Activated naive CD8-positive, alpha-beta T cell treated with anti-CD3 and anti-CD28 coated beads, Interleukin-2, amount 50 U/mL, for 24 hours (primary cell): ENCODE measurements at places on chromosomes 12 and 14.

- DNase-seq = no peak
Observed at GRCh38 chr14:52091928-52092327, 23.1 kb upstream of the NID2 start.

GRCh38 chr14:32367516-32367915 is 38.4 kb downstream of the AKAP6 start:
- no peak for DNase-seq

DNA sequence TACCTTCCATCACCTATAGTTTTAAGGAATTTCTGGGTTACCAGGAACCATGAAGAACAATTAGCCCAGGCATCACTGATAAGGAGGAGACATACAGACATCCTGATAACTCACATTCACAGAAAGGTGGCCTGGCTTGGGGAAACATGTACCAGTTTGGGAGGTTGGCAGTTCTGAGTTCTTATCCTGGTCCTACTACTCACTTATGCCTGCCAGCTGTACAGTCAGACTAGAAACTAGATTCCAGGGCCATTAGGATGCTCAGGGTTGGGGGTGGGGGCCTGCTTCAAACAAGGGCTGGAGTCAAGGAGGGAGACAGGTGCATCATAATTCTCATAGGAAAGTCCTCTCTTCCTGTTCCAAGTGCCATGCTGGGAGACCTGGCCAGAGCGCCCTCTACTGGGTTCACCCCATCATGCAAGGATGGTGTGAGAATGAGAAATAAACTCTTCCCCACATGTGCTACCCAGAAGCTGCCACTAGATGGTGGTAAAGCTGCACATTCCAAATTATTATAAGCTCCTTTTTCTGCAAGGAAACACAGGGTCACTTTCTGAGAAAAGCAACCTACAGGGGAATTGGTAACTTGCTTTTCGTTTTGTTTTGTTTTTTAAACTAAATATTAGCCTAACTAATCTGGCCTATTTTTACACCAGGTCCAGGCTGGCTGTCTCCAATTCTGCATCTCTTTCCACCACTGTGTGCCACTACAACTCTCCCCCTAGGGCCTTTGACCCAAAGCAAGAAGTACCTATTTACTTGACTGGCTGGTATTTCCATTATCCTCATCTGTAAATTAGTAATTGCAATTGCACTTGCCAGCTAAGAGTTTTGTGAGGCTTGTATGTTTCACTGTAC is 14.5 kb downstream of the OAS2 start:
- peak; percentile 74 for DNase-seq

- no peak for DNase-seq
Observed at GRCh38 chr12:11687528-11687927, 38.1 kb downstream of the ETV6 start.

DNA sequence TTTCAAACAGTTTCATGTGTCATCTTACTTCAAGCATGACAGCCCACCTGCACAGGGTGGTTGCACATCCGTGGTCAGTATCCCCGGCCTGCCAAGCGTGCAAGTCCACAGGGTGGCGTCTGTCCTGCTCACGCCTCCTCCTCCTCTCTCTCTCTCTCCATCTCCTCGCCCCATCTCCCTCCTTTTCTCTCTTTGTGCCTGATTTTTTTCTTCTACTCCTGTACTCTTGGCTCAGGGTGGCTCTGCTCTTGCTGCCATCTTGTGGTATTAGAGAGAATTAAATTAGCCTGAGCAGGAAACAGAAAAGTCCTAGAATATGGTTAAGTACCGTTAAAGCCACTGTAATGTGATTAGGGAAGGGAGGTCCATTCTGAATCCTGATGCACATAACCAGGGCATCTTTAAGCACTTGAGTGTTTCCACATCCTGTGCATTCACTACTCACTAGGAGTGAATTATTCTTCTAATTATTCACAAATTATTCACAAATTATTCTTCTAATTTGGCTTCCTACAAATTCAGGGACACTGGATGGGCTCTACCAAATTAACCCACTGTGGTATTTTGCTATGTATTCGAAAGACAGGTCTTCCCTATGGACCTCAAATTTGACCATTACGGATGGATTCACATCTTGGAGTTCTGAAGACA is 25.5 kb upstream of the DTX1 start:
- no peak for DNase-seq

GRCh38 chr12:16300736-16301135 is 23.3 kb upstream of the SLC15A5 start:
- DNase-seq = no peak

DNA sequence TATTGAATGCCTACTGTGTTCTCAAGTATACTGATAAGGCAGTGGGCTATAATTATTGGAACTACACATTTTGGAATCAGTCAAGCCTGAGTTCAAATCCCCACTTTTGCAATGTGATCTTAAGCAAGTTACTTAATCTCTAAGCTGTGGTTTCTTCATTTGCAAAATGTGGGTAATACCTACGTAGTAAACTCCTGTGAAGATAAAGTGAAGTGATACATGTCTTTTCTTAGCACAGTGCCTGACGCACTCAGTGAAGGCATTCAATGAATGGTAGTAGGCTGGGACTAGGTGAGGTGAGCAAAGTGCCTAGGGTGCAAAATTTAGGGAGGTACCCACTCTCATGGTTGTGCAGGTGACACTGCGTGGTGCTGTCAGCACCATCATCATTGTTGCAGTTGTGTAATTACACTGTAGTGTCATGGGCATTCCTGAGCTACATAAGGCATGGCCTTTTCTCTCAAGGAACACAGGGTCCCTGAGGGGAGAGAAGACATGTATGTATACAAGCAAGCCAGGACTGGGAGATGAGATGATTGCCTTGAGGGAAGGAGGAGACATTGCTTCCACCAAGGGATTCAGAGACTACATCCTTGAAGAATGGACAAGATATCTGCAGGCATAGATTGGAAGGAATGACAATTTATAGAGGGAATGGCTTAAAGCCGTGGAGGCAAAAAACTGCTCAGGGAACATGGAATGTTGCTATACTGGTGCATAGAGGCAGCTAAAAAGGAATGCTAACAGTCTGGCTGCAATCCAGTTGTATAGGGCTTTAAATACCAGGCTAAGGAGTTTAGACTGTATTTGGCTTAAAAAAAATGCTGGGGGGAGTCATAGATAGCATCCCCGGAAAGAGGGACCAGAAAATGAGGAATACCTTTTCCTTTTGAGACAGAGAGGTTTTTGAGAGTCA is 129.2 kb upstream of the ARHGAP5 start:
- no peak for DNase-seq

- DNase-seq = no peak
Observed at GRCh38 chr12:112852810-112853209, 54.0 kb upstream of the OAS1 start.

DNA sequence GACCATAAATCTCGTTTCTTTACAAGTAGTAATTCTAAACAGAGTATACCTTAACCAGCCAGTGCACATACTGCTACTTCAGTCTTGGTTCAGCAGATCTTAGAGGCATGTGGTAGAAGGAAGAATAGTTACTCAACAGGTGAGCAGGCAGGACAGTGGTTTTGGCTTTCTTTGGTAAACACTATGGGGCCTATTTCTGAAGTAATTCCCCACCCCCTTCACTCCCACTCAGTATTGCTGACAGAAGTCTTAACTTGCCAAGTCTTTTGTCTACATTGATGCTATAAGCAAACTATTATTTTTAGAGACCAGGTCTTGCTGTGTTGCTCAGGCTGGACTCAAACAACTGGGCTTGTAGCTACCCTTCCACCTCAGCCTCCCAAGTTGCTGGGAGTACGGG is 68.5 kb downstream of the FBXO34 start:
- no peak for DNase-seq

DNA sequence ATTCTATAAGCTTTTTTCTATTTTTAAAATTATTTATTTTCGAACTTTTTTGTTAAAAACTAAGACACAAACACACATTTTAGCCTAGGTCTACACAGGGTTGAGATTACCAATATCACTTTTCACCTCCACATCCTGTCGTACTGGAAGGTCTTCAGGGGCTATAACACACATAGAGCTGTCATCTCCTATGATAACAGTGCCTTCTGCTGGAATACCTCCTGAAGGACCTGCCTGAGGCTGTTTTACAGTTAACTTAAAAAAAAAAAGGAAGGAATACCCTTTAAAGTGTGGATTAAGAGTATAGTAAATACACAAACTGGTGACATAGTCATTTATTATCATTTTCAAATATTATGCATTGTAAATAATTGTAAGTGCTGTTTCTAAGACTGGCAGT is 43.0 kb downstream of the RASSF8 start:
- no peak for DNase-seq

DNA sequence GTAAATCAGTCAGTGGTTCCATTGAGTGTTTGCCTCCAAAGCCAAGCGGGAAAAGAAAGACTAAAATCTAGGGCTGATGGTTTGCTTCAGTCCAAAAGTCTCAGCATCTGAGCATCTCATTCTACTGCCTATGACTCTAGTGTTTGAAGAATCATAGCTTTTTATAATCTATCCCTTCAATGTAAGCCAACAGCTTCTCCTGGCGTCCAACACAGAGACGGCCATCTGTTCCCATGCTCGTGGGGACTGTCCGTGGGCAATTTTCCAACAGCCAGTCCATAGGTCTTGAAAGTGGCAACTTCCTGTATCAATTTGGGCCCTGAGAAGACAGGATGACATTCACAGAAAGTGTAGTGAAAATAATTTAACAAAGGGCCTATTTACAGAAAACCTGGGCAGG is 544.4 kb upstream of the TMEM132C start:
- no peak for DNase-seq

DNA sequence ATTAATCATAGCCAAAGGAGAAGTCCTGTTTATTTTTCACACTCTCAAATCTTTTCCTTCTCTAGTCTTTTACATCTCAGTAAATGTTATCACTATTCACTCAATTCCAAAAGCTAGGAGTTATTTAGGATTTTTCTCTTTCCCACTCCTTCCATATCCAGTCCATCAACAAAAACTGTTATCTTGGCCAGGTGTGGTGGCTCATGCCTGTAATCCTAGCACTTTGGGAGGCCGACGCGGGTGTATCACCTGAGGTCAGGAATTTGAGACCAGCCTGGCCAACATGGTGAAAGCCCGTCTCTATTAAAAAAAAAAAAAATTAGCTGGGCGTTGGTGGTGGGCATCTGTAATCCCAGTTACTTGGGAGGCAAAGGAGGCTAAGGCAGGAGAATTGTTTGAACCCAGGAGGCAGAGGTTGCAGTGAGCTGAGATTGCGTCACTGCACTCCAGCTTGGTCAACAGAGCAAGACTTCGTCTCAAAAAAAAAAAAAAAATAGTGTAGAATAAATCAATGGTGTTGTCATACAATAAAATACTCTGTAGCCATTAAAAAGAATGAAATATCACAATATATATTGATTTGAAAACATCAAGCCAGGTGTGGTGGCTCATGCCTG is 46.6 kb upstream of the FOXJ2 start:
- DNase-seq = no peak

DNA sequence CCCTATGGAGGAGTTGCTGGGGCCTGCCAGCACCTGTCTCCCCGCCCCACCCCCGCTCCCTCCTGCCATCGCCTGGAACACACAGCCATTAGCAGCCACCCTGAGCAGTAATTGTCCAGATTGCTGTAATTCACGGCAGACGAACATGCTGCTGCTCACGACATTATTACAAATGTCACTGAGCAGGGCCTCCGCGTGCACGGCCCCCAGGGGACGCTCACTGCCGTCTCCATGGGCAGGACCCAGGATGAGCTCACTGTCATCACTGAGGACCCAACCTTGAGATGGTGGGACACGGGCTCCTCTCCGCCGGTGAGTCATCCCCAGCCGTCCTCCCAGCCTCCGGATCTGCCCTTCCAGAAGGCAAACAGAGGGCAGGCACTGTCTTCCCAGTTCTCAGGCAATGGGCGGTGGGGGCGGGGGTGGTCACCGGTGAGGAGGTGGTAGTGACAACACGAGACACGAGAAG is 100.4 kb downstream of the RFLNA start:
- no peak for DNase-seq
